ENCODE measurements at places on chromosomes 11 and 22.

GRCh38 chr11:6152126-6152525, 18.0 kb downstream of the OR52B2 start:
- DNase-seq, result no peak

DNA sequence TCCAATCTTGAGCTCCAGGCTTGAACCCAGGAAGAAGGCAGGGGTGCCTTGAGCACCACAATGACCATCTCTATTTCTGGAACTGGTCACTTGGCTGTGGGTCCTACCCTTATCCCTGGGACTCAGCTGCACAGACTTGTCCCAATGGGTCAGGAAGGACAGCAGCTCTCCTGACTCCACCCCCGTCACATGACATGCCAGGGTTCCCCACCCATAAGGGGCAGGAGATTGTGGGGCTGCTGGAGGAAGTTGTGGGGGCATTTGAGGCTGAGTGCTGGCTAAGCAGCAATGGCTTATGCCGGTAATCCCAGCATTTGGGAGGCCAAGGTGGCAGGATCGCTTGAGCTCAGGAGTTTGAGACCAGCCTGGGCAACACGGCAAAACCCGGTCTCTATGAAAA, 56.2 kb downstream of the NFAM1 start:
- DNase-seq, result no peak

- DNase-seq, result no peak
Observed at GRCh38 chr11:3894128-3894731, 38.8 kb downstream of the STIM1 start.

GRCh38 chr22:40817737-40818136, 1.4 kb downstream of the SLC25A17 start:
- no peak for DNase-seq

DNA sequence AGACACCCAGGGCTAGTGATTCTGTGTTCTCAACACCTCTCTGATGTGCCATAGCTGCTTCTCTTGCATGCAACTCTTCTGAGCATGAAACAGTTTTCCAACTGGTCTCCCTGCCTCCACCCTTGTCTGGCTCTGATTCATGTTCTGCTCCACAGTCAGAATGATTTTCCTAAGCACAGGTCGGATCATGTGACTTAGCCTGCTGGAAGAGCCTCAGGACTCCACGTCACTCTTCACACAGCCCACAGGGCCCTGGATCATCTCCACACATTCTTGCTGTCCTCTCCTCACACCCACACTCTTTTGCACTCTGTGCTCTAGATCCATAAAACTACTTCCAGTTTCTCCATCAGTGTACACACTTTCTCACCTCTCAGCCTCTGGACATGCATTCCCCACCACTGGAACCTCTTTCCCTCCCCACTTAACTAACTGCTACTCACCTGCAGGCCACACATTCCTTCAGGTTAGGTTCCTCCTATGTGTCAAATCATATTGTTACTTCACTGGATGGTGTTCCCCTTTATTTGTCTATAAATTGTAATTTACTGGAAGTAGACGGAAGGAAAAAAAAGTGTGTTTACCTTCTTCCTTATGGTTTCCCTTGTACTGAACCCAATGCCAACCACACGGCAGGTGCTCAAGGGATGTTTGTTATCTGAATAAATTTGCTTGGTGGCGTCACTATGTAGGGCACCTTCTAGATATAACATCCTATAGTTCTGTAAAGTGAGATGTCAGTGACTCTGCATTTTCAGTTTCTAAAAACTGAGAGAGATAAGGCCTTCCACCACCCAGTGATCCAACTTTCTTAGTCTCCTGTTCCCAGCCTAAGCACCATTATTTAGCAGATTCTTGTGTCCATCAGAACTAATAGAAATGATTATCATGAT, 133.7 kb downstream of the ETS1 start:
- no peak for DNase-seq

GRCh38 chr11:35146074-35146521, 7.1 kb downstream of the CD44 start:
- DNase-seq, result no peak

DNA sequence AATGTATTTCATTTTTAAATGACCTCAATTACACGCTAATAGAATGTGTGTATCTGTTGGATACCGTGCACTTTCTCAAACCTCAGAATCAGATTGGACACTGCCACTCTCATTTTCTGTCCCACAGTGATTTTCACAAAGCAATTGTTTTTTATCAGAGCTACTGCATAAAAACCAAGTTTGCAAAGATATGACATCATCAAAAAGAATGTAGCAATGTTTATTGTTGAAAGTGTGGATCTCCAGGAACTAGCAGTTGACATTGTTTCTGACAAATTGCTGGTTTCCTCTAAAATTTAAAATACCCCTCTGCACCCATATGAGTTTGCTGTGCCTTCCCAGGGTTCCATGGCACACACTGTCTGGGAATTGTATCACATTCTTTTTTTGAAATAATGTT, 362.7 kb upstream of the DDI1 start:
- DNase-seq, result no peak

- DNase-seq, result peak; percentile 52
Observed at GRCh38 chr11:117011541-117011898, 86.7 kb downstream of the SIK3 start.

DNA sequence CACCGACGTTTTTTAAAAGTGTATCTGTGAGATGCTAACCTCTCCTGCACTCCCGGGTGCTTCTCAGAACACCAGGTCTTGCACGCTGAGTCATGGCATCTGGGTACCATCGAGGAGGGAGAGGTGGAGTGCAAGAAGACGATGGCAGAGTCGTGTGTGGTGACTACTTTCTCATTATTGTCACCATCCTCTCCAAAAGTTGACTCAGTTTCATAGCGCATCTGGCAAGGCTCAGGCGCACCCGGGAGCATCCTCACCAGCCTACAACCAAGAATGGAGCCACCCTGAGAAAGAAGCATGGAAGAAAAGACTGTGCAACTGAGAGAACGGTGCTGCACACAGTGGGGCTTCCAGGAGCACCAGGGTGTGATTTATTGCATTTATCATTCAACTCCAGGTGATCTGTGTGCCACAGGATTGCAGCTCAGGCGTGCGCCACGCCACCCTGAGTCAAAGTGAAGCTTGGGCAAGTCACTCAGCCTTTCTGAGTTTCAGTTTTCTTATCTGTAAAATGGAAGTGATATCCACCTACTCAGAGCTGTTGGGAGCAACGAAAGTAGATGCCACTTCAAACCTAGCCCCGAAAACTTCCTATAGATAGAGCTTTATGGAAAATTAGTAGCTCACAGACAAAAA, 65.4 kb downstream of the LINC01488 start:
- no peak for DNase-seq

DNA sequence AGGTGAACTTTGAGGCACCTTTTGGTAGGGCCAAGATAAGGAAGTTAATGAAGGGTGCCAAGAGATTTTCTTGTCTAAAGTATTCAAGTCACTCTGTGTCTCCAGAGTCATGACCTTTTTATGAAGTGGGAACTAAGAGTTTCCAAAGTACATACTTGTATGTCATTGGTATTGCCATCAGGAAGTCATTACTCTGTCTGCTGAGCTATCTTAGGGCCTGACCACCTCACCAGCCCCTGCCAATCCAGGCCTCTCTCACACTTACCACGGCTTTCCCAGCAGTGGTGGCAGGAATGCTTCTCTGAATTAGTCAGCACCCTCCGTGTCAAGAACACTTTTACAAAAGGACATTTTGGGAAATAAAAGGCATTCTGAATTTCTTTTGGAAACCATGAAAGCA, 192.8 kb upstream of the MTNR1B start:
- no peak for DNase-seq

DNA sequence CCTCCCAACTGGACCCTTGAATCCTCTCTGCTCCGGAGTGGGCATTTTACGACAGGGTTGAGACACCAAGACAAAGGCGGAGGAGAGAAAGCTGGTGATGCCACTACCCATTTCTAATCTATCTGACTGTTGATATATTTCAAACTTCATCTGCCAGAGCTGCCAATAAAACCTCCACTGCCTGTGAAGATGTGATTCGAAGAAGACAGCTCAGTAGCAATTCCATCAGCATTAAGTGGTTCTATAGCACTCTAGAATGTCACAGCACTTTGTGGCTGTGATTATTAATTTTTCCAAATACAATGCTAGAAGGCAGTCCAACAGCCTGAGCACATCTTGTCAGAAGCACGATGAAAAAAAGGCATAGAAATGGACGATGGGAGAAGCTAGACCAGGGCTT, 282.8 kb downstream of the OPCML start:
- DNase-seq, result no peak

DNA sequence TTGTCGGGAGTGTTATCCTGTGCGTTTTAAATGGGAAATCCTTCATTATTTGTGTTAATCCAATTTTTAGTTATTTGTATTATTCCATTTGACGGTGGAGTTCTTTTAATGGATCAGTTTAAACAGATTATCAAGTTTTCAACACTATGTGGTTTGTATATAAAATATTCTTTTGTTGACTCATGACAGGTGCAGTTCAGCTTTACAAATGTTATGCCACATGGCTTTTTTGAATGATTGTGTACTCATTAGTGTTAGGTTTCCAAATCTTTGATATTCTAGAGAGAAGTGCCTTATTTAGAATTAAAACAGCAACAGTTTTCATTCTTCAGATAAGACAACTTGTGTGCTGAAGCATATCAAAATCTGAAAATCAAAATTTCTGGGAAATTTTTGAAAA, 2.4 kb downstream of the JAM3 start:
- no peak for DNase-seq

- DNase-seq, result no peak
Observed at GRCh38 chr22:46293577-46294260, 3.0 kb upstream of the GTSE1 start.

DNA sequence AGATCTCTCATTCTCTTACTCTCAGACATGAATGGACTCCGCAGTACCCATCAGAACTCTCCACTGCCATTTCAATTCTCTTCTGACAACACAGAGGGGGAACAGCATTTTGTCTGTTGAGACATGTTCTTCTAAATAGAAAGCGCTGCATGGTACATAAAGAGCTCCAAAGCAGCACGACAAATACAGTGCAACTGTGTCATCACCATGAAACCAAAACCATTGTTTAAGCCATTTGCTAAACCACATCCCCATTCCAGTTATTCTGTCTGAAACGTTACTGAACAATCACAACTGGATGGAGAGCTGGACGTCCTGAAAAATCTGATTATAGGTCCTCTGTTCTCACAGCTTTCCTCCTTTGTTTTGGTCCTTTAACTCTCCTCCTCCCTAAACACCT, 17.9 kb upstream of the TENM4 start:
- no peak for DNase-seq

GRCh38 chr11:72872012-72872411, 57.8 kb downstream of the ATG16L2 start:
- DNase-seq, result no peak

- DNase-seq, result no peak
Observed at GRCh38 chr22:36595940-36596339, 67.0 kb upstream of the EIF3D start.

DNA sequence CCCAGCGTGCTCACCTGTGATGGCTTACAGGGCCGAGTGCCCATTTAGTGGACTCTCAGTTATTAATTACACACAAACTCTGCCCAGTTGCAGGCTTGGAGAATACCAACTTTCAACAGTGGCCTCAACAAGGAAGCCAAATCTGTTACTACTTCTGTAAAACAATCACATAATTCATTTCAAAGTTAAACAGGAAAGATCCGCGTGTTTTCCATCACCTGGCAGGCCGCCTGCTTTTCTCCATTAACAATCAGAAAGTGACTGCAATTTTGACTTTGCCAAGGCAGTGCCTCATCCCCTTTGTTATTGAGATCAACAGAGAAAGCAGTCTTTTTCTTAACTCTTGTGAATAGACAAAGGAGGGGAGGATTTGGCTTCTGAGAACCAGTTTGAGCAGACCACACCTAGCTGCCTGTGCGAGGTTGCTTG, 77.7 kb downstream of the BARX2 start:
- no peak for DNase-seq

GRCh38 chr11:119625206-119625978, 103.6 kb downstream of the NECTIN1 start:
- no peak for DNase-seq

- DNase-seq, result no peak
Observed at GRCh38 chr11:69284081-69284511, 9.9 kb upstream of the MYEOV start.

DNA sequence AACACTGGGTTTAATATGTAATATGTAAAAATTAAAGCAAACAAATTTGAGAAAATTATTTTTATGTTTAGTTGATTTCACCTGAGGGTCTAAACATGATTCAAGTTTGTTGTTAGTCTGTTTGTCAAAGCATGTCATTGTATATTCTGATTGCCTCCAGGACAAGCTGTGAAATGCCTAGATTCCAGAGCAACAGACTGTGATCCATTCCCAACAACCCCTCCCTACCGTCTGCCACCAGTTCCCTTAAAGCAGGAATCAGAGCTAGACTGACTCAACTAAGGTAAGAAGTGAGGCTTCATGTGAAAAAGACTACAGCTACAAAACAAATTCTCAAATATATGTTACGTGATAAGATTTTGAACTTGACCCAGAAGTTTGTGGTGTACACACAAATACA, 304.2 kb downstream of the RAB38 start:
- DNase-seq, result no peak

DNA sequence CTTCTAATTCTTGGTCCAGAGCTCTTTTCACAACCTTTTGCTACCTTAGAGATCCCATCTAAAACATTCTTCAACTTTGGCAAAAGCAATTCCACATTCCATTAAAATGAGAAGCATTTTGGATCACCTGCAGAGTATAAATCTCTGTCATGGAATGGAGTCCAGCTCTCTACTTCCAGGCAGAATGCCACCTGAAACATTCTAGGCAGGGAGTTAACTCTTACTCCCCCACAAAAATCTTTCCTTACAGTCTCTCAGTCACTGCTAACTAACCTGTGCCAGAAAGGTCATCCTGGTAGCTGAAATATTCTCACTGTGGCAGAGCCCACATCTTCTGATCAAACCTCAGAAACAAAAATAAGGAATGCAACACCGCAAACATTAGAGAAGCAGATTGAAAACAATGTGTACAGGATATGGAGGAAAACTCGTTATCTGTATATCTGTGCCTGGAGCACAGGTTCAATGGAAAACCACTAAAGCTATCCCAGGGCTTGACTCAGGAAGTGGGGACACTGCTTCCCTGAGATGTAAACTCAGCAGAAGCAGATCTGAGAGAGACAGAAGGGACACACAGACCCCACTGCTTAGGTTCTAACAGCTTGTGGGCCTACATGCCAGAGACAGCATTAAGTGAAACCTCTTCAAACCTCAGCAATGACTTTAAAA, 78.9 kb downstream of the KCNC1 start:
- DNase-seq, result no peak

GRCh38 chr22:35598396-35598710, 18.8 kb downstream of the MB start:
- DNase-seq, result no peak
